ENCODE measurements at places on chromosomes 7 and 10. TPM values are rescaled to one million over a fixed set of nuclear protein-coding genes. Genes with fewer than 3 reads are reported as not detected.

Gene MSANTD7
- total RNA-seq: 8.5 TPM

DNA sequence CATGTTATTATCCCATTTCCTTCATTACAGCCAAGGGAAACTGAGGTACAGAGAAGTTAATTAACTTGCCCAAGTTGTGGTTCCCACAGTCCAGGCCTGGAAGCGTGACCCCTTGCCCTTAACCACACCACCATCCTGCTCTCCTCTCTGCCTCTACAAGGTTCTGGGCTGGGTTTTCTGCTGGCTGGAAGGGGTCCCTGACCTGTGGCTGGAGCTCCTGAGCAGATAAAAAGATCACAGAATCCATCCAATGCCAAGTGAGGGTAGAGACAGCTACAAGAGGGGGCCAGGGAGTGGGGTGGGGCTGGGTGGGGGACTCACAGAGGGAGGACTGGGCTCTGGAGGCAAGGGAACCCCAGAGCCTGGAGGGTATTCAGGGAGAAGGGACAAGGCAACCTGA, 9.7 kb downstream of the ASB10 start:
- no peak for DNase-seq
- H3K4me1 ChIP-seq: no peaks in the 10 kb centered on the region
- no peaks in the 10 kb centered on the region for H3K36me3 ChIP-seq
- H3K4me3 ChIP-seq: no peak overlapping the region

Gene EBF3
- total RNA-seq: 0.10 TPM

- H3K36me3 ChIP-seq: no peaks in the 10 kb centered on the region
- DNase-seq: no peak
- no peaks in the 10 kb centered on the region for H3K27me3 ChIP-seq
- H3K27ac ChIP-seq: no peak overlapping the region
Observed at GRCh38 chr10:56316603-56317002, 44.5 kb downstream of the ZWINT start.

Gene NODAL
- not detected for total RNA-seq

All from left lung (tissue), 14 donors.